Occipital lobe (tissue), 3 donors: ENCODE measurements at places on chromosomes 6 and 20. TPM values are rescaled to one million over a fixed set of nuclear protein-coding genes. Genes with fewer than 3 reads are reported as not detected.

Gene GHRH
- total RNA-seq: not detected

- no peak for DNase-seq
These were observed 365.2 kb upstream of the POU3F2 start for GRCh38 chr6:98469141-98469540.

DNA sequence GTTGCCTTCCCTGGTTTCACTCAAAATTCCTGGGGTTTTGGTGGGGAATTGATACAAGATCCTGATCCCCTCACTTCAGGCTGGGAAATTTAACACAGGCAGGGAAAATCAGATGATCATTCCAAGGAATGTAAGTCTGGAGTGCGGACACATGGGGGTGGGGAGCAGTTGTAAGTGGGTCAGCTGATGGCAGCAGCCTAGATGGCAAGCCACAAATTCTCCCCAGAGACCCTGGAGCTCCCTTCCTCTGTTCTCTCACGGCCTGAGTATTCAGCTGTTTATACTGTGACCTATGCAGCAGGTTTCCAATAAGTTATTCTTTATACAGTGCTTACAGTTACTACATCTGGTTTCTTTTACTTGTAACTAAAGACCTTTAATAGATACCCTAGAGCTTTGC is 144.9 kb downstream of the SH3BGRL2 start:
- no peak for DNase-seq

DNA sequence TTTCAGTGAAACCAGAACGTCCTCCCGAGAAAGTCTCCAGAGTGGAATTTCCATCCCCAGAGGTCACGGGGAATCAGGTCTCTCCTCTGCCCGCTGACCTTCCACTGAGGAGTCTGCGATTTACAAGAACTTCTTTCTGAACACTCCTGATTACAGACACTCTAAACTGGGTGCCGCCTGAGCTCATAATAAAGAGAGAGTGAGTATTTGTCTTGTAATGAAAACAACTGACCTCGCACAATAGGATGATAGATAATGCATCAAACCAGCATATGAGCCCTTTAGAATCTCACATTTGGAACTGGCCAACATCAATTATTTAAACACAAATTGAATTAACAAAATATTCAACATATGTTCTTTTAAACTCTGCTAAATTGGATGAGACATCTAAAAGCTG is 47.5 kb downstream of the DLL1 start:
- no peak for DNase-seq

DNA sequence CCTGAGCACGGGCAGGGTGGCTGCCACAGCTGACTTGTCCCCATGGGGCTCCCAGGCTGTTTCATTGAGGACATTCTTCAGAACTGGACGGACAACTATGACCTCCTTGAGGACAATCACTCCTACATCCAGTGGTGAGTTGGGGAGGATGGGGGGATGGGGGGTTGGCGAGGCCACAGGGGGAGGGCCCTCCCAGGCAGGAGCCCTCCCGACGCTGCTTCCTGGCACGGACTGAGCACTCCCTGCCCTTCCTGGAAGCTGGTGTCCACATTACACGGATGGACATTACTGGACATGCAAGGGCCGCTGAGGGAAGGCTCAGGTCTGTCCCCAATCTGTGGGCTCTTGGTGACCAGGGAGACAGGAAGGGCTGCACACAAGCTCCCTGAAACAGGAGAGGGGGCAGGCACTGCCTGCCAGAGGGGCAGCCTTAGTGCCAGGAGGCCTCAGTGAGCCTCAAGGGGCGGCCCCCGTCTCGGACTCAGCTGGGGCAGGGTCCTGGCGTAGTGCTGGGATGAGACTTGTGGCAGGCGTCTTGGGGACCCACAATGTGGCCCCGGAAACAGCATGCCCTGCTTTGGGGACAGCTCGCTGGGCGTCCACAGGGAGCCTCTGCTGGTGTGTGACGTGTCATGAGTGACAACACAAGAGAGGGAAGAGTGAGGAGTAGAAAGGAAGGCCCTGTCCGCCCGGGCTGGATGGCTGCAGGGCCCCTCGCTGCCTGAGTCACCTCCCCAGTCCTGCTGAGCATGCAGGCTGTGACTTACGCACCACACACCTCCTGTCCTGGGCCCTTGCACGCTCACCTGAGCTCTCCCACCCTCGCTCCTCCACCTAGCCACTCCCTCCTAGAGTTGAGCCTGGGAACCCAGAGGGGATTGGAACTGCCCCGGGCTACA is 5.1 kb downstream of the OGFR start:
- no peak for DNase-seq
